ENCODE measurements at places on chromosomes 6 and 20.

- no peak for DNase-seq
Measured at GRCh38 chr6:161903584-161904212, 629.8 kb upstream of the AGPAT4 start.

GRCh38 chr20:8974009-8974708 is 94.7 kb upstream of the PLCB4 start:
- no peak for DNase-seq

- DNase-seq: no peak
Measured at GRCh38 chr6:151695156-151695555, 112.3 kb upstream of the ESR1 start.

DNA sequence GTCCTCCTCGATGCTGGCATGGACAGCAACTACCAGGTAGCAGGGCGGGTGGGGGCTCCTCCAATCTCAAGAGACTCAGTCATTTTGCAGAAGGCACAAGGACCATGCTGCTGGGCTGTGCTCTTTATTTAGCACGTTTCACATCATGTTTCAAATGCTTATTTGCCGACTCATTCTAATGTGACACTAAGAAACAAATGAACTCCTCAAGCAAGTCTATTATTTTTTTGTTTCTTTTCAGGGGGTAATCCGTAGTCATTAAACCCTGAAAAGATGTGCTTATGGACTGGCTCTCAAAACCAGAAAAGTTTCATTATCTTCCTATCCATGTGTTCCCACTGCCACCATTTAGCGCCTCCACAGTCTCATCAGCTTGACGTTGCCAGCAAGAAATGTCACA is 92.9 kb downstream of the ANKS1A start:
- DNase-seq: no peak

Data from neuronal stem cell (in vitro differentiated cells).